Left lobe of liver (tissue), 2 donors: ENCODE measurements at places on chromosomes 12 and 14. TPM values are rescaled to one million over a fixed set of nuclear protein-coding genes. Genes with fewer than 3 reads are reported as not detected.
A peak's percentile ranks its signal among the peaks of the same experiment; 100 is the strongest.

DNA sequence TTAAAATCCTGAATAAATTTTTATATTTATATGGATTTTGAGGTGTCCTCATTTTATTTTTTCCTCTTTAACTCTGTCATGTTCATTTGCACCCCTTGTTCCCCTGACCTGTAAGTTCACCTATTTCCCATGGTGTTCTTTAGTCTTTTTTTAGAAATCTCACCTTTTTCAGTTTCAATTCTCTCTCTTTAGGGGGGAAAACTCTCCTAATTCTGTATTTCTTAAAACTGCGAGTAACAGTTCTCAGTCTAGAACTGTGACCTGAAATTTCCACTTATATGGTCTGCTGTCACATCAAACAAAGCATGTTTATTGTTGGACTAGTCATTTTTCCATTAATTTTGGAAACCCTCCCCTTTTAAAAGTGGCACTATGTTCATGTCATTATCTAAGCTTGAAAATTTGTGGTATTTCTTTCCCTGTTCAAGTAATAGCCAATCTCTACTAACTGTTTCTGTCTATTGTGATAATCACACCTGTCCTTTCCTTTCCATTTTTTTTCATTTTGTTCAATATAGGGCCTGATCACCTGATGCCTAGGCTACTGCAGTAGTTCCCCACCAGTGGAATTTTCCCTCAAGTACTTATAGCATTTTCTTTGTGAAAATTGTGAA is 14.0 kb upstream of the FBXO33 start:
- no peak for DNase-seq

GRCh38 chr12:18320036-18320617 is 58.8 kb downstream of the PIK3C2G start:
- DNase-seq = no peak

- peak; percentile 82 for DNase-seq
These were observed 16.3 kb downstream of the GLTP start for GRCh38 chr12:109863847-109864712.

TRPV4 gene
- total RNA-seq = 6.7 TPM

SLC5A8 gene
- not detected for total RNA-seq

NEUROD4 gene
- not detected for total RNA-seq
